ENCODE measurements at places on chromosomes 5 and 9. TPM values are rescaled to one million over a fixed set of nuclear protein-coding genes. Genes with fewer than 3 reads are reported as not detected.

Gene TPPP
- 0.14 TPM for total RNA-seq

DNA sequence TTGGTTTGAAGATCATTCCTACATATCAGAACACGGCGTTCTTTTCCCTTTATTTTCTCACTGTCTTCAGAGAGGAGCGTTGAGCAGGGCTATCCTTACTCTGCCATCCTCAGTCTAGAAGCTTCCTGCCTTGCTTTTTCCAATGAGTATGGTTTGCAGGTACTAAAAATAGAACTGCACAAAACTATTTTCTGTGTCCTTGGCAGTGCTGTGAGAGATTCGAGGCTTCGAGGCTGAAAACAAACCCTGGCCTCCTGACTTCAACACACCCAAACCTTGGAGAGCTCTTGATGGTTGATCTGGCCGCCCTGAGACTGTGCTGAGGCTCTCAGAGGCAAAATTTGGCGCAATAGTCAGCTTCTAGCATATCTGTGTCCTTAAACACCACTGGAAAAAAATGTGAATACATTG is 78.9 kb downstream of the GOLPH3 start:
- no peak for DNase-seq

Gene ATP6V1G1
- 37.8 TPM for total RNA-seq

DNA sequence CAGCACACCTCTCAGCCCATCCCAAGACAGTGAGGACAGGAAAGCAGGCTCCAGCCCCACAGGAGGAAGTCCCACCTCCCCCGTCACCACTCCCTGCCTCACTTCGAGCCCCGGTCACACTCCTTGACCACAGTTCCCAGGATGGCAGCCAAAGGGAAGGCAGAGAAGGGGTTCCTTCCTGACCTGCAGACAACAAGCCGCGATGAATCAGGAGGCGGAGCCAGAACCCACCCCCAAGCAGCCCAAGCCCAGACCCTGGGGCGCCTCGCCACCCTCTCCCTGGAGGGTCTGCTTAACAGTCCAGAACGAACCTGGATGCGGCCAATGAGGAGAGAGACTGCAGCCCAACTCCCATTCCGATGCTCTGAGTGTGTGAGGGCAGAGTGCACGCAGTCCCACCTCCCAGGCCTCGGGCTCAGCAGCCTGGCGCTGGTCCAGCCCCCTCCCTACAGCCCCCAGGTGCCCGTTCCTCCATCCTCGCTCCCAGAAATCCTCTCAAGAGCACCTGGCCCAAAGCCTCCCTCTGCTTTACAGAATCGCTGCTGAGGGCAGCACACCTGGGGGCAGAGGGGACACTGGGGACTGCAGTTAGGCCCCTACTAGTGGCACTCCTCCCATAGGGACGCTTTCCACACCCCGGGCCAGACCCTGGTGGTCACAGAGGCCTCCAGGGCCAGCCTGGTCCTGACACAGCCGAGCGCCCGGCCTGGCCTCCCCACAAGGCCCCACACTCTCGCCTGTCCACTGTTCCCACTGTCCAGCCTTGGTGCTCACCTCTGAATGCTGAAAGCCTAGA is 69.6 kb upstream of the LRRTM2 start:
- DNase-seq: no peak

DNA sequence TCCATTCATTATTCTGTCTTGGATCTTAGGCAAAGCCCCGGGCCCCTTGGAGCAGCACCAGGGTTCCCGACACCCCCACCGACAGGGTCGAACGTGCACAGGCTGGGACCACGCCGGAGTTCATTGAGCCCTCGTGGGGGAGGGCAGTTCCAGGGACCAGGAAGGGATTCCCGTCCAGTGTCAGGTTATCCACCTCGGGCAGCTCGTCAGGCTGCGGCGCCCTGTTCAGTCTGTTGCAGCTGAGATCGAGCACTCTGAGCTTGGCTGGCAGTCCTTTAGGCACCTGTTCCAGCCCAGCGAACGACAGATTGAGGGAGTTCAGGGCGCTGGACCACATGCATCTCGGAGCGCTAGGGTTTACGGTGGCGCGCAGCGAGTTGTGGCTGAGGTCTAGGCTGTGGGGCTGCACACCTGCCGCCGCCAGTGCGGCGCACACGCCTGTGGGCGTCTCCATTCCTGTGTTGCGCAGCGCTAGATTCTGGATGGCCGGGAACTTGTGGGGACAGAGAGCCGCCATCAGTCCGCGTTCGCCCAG is 1.1 kb downstream of the CD14 start:
- DNase-seq: no peak

Gene PRRX2
- not detected for total RNA-seq

DNA sequence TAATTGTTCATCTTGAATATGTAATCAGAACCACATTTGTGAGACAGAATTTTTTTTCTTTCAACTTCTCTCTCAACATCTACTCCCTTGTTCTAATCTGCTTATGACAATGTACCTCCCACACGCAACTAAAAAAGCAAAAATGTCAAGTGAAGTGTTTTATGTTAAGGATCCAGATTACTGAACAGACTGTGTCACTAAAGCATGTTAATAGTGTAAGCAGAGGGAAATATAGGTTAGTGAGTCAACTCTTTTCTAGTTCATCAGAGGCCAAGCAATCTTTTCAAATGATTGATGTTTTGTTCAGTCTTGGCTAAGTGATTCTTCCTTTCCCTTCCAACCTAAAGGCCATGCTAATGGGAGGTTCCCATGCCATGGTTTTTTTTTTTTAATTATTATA is 34.7 kb upstream of the IDNK start:
- no peak for DNase-seq

DNA sequence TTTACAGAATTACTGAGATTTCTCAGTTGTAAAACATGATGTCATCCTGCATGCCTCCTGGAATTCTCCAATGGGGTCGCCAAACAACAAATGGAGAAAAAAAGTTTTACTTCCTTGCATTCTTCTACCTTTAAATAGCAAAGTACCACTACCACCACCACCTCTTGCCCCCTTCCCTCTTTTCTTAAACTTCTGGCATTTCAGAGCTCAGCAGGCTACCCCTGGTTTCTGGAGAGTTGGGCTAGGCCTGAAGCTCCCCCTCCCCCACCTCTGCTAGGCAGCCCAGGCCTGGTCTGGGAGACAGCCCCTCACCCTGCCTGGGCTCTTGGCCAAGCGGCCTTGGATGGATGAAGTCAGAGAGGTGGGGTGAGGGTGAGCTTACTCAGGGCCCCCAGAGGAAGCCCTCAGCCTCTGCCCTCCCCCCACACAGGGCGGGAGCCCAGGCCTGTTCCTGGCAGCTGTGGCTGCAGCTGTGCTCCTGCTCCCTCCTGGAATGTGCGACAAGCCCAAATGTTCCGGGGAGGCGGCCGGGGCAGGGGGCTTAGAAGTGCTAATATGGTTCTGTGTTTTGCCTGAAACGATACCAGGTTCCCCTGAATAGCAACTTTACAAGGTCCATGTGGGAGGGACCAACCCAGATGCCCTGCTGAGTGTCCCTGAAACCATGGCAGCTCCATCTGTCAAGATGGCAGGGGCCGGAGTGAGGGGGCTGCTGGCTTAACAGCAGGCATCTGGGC is 6.0 kb upstream of the CCIN start:
- DNase-seq: no peak

Gene TAF11L14
- total RNA-seq: not detected

DNA sequence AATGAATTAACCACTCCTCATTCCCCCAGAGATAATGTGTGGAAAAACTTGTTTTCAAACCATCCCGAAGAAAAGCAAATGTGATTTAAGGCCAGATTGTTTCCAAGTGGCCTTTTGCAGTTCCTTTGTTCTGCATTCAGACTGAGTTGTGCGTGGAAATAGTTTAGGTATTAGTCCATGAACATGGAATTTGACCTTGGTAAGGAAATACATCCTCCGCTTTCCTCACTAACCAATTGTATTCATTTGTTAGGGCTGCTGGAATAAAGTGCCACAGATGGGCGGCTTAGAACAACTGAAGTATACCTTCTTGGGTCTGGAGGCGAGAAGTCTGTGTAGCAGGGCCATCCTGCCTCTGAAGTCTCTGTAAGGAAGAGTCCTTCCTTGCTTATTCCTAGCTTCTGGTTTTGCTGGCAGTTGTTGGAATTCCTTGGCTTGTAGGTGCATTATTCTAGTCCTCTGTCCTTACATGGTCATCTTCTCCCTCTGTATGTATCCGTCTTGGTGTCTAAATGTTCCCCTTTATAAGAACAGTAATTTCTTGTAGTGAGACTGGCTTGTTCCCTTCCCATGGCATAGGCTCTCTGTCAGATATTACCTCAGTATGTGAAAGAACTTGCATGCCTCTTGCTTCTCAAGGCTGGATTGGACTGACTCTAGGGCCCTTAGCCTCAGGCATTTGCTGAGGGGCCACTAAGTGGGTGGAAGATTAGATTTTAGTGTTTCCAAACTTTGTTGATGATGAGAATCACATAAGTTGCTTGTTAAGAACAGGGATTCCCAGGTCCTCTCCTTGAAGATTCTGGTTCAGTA is 53.9 kb downstream of the RAI14 start:
- no peak for DNase-seq

DNA sequence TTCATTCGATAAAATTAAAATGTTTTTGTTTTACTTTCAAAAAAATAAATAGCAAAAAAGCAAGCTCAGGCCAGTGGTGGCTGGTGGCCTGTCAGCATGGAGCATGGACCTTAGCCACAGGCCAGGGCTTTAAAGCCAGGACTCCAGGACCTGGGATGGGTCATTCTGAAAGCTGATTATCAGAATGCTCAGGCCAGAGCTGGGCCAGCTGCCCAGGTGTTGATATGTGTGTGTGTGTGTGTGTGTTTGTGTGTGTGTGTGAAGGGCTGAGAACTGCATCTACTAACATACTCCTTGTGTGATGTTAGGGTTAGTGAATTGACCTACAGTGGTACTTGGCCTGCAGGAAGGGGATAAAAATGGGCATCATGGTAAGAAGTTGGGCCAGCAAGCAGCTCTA is 21.5 kb downstream of the PALM2AKAP2 start:
- no peak for DNase-seq

Gene RAB3C
- not detected for total RNA-seq

Gene PCDHAC2
- not detected for total RNA-seq

Gene TMEM215
- not detected for total RNA-seq

DNA sequence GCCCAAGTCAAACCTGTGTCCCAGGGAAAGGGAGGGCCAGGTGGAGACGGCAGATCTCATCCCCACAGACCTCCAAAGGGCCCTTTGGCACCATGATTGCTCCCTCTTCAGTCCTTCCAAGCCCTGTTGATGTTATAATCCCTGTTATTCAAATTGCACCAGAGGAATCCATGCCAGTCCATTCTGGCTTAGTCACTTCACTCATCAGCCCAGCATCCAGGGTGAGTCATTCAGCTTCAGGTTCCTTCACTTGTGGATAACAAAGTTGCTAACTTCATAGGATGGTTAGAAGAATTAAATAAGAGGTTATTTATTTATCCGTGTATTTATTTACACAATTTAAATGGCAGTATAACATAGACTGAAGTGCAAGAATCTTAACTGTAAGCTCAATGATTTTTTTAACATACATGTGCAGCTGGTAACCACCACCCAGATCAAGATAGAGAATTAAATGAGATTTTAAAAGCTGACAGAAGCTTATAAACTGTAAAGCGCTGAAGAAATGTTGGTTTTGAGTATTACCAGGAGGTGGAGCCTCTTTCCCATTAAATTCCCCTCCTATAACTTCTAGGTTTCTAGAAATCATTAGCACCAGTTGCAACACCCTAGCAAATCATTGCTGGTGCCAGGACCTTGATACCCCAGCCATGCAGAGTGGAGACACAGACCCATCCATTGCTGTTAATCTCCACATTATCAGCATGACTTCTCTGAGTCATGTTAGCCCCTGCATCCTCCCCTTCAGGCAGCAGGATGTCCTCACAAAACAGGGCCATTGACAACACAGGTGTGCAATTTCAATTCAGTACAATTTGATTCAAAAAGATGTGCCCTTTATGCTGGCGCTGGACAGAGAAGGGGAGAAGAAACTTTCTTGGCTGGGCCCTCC is 77.4 kb downstream of the SEC61B start:
- DNase-seq: no peak

Gene TNFSF15
- total RNA-seq: 0.43 TPM

Gene PCDHB11
- not detected for total RNA-seq

Gene CTSV
- 2.8 TPM for total RNA-seq

- DNase-seq: no peak
Observed at GRCh38 chr5:76804266-76804665, 14.6 kb upstream of the F2RL1 start.

DNA sequence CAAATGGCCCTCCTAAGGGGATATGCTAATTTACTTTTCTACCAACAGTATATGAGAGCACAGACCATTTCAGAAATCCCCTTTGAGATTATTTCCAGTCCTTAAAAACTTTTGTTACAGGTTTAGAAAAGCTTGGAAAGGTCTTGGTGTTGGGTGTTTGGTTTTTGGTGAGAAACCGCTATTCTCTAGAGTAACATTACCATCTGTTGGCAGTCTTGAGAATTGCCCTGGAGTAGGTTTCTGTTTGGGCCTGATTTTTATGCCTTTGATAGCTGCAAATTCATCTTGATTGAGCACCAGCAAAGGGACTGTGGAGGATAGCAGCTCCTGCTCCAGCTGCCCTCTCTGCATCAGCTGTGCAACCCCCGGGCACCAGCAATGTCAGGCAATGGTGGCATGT is 8.0 kb downstream of the NUDT2 start:
- no peak for DNase-seq

GRCh38 chr5:54171645-54172384 is 138.6 kb downstream of the ARL15 start:
- DNase-seq: no peak

- no peak for DNase-seq
Observed at GRCh38 chr5:79436821-79437220, 77.1 kb downstream of the HOMER1 start.

Gene PCDHGA8
- not detected for total RNA-seq

- DNase-seq: no peak
Observed at GRCh38 chr9:98755006-98755618, 41.2 kb downstream of the ANKS6 start.

DNA sequence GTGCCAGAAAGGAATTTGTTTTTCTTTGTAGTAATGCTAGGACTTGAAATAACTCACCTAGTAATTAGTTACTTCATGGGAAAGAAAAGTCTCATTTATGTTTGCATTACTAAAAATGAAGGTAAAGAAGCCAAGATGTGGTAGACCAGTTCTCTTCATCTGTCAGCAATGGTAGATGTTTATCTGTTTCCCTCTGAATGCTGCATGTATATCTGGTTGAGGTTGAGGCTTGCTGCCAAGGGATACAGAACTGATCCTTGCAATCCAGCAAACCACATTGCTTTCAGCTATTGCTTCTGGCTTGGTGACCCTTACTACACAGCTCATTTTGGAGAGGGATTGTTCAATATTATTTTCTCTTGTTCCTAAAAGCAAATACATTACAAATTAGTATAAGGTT is 73.6 kb downstream of the ZNF474 start:
- DNase-seq: no peak

Gene PLAC8L1
- total RNA-seq: 0.88 TPM

GRCh38 chr9:132630811-132631210 is 39.0 kb downstream of the DDX31 start:
- no peak for DNase-seq

- no peak for DNase-seq
Observed at GRCh38 chr5:108989761-108990392, 242.2 kb downstream of the FER start.

DNA sequence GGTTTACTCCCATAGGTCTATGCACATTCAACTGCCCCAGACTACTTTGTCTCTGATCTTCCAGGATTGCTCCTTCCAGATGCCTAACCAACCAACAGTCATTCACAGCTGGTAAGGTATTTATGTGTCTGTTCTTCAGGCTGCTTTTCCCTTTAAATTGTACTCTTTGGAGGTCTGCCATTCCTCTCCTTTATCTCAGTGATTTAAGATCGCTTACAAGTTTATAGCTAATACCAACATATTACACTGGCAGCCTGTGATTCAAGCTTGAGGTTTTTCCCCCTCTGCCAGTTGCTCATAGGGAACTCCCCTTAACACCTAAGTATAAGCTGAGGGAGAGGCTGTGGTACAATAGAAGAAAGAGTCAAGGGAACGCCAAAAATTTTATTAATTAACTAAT is 711.7 kb upstream of the EDIL3 start:
- no peak for DNase-seq

Measured in activated naive CD4-positive, alpha-beta T cell treated with anti-CD3 and anti-CD28 coated beads, Interleukin-2, amount 50 U/mL, for 72 hours (primary cell).